ENCODE measurements at places on chromosomes 7 and 10.

DNA sequence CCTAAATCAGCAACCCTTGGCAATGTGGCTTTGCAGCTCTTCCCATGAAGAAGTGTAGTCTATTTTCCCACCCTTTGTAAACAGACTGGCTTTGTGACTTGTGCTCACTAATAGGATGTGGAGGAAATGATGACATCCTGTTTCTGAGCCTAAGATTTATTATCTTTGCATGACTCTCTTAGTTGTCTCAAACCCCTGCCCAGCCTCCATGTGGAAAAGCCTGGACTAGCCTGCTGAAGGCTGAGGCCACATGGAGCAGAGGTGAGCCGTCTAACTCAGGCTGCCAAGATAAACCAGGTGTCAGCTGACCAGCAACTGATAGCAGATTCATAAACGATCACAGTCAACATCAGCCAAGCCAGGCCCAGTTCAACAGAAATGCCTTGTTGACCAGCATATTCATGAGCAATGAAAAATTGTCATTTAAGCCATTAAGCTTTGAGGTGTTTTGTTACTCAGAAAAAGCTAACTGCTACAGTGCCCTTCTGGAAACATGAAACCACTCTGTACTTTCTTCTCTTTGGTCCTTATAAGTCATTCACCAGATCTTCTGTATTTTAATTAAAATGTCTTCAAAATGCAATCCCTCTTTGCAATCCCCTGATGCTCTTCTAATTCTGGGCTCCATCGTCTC, 586.3 kb upstream of the ANKRD30A start:
- DNase-seq = no peak

DNA sequence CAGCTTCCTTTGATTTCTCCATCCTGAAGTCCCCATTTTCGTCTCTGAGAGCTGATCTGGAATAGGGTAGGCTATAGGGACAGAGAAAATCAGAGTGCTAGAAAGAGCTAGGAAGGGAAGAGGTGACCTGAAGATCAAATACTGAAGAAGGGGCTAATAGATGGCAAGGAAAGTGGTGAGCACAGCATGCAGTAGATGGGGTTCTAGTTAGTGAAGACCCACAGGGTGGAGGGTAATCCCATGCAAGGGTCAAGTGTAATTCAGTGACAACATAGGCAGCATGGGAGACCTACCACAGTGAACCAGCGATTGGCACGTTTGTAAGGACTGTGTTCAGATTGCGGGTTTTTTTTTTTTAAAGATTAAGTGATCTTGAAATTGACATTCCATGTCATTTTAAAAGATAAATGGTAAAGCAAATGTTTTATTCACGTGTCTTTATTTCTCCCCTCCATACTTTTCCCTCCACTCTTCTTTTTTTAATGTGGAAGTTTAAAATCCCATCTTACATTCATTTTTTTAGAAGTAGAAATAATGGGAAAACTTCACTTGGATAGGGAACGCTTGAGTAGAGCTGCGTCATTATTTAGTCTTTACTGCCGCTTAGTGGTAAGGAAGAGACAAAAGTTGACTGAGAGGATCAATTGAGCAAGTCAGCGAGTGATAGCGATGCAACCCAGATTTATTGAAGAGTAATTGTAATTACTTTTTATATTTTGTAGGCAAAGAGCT, 21.0 kb upstream of the ABI1 start:
- peak; percentile 64 for DNase-seq

DNA sequence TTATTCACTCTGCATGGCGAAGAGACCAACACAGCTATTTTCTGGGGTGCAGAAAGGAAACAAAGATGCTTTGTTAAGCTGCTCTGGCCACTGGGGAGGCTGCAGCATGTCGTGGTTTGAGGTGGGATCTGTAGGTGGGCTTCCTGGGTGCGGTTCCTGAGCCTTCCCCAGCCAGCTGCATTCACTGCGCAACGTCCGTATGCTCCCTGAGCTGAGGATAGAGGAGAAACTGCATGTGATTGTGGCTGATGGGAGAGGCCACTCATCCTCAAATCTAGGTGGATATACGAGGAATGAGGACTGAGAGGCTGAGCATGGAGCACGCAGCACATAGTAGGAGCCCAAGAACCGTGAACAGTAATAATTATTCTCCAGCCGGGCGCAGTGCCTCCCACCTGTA, 9.9 kb upstream of the DNAAF5 start:
- no peak for DNase-seq

DNA sequence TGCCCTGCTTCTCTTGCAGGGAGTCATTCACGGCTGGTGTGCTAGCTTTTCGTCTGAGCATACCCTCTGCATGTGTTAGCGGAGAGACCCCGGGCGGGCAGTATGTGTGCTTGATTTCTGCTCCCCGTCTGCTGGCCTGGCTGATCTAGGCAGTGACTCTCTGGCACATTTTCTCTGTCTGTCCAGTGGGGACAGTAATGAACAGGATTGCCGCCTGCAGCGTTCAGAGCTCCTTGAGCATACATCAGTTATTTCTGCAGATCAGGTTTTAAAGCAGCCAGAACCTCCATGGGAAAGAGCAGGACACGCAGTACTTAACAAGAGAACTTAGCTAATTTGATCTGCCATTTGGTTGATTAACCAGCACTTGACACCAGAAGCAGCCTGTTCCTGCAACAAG, 242.5 kb downstream of the CELF2 start:
- no peak for DNase-seq

DNA sequence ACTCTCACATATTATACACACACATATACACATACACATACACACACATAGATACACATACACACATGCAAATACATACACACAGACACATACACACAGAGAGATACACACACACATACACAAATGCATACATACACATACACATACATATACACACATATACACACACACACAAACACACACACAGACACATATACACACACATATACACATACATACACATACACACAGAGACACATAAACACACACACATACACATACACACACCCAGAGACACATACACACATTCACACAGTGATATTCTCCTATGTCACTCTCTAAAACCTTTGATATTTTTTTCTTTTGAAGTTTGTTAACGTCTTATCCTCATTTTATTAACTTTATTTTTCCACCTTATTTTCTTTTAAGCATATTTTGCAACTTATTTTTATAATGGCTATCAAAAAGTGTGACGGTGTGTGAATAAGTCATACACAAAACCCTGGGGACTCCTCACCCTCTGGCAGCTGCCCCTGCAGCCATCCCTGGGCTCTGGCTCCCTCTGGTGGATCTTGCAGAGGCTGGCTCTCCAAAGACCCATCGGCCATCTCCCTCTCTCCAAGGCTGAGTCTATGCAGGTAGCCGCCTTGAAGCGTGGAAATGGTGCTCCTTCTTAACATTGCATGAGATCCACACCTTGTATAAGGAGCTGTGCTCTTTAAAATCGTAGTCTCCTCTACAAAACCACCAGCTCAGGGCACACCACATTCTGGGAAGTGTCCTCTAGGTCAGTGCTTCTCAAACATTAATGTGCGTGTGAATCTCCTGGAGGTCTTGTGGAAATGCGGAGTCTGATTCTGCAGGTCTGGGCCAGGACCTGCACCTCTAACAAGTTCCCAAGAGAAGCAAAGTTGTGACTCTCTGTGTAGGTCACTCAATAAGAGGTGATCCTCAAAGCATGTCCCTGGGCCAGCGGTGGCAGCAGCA, 4.1 kb upstream of the C10orf120 start:
- peak; percentile 16 for DNase-seq

Data from fibroblast of the conjunctiva (primary cell).